ENCODE measurements at places on chromosomes 7 and 10.

DNA sequence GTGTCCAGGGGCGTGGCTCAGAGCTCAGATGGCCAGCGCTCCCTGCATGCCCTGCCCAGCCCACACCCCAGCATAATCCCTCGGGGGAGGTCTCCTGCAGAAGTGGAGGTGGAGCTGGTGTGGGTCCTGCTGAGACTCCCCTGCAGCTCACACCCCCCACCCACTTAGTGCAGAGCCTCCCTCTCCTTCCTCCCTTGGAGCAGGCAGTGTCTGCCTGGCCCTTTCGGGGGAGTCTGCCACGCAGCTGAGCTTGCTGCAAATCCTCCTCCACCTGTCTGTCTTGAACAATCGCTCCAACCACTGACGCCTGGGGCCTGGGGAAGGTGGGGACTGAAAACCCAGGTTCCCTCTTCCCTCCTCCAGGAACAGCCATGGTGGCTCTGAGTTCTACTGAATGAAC lies 219.7 kb upstream of the PPP2R2D start:
- no peak for DNase-seq

DNA sequence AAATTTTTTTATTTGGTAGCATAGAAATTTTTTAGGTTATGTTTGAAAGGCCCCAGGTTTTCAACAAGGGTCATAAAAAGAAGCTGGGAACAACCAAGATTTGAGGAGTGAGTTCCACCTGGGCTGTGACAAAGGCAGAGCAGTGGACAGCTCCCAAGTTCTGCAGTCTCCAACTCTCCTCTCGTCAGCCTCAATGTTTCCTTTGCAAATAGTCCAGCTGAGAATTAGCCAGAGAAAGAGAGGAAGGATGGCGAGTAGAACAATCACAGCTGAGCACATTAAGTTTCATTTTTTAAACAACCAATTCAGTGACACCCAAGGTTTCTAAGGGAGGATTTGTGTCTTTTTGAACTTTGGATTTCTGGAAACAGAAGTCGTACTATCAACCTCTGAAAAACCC lies 143.2 kb downstream of the NRCAM start:
- no peak for DNase-seq

DNA sequence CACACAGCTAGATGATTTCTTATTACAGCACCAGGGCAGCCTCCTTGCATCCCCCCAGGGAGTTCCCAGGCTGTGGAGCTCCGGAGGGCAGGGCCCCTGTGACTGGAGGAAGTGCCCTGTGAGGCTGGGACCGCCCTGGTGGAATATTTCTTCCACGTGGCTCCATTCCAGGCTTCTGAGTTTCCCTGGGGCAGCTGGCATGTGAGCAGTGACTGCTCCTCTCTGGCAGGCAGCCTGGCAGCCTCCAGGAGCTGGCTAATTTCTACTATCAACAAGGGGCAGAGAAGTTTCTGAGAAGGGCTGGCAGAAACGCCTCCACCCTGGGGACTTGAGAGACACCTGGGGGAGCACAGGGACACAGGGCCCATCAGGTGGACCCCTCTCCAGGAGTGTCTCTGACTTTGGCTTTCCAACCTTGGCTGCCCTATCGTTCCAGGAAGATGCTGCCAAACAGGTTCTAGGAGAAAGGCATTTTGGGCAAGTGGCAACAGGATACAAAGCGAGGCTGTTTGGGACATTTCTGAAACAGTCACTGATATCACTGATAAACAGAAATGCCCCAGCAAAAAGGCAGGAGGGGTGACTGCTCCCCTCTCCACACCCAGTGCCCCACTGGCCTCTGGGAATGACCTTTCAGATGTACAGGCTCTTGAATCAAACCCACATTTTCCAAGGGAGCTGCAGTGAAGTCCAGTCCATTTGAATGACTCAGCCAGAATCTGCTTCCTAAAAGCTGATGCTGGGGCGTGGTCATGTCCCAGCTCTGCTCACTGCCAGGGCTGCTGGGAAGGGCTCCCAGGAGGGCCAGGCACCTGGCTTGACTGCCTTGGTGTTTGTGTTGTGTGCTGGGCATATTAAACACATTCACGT lies 16.1 kb downstream of the MYOF start:
- DNase-seq = no peak

DNA sequence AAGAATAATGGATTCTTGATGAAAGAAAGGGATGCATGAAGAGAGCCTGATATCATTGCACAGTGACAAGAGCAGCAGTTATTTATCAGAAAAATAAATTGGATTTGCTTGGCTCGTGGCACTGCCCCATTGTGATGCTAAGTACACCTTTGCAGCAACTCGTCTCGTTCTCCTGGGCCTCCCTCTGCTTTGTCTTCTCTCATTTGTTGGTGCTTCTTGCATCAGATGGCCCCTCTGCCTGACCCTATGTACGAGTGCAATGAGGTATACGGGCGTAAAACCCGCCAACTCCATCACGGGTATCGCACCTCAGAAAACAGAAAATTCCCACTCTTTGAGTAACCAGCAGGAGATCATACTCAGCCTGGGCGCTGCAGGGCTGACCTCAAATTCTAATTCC lies 107.2 kb upstream of the C10orf90 start:
- no peak for DNase-seq

DNA sequence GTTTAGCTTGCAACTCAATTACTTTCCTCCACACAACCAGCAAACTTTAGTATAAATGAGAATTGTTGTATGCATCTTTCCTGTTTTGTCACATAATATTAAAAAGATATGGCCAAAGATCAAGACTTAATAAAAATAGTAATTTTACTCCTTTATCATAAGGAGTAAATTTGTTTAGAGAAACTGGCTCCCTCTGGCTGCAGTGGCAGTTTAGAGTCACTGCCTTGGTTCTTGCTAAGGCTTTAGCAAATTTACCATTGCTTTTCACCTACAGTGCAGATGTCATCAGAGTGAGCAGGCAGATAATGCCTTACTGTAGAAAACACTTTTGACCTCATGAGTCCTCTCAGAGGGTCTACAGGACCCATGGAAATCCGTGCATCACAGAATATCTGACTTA lies 2.6 kb downstream of the PRPF18 start:
- no peak for DNase-seq

GRCh38 chr7:140674899-140675701 lies 2.4 kb downstream of the ADCK2 start:
- no peak for DNase-seq

DNA sequence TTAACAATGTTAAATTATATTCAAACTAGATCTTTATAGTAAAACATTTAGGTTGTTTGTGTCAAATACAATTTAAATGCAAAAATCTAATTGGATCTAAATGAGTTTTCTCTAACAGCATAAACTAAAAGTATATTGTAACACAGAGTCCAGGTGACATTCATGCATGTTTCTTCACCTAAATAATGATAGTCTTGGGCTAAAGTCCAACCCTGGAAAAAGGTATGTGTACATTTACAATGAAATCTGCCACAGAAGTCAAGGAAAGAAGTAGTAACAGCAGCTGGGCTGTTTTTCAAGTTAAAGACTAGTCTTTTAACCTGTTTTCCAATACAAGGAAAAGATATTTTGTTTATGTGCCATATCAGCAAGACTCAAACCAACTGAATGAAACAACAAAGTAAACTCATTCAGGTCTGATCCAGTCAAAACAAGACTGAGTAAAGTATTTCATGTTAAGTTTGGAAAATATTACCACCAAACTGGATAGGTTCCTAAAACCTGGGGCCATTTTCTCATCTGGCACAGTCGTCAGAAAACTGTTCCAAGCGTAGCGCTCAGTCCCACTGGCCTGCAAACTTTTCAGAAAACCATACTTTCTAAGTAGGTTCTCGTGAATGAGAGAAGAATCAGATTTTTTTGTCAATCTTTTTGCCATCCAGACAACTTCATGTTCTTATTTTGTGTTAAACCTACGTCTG lies 349.2 kb downstream of the HGF start:
- DNase-seq = no peak

GRCh38 chr10:93146336-93146735 lies 72.6 kb downstream of the CYP26A1 start:
- DNase-seq = no peak

DNA sequence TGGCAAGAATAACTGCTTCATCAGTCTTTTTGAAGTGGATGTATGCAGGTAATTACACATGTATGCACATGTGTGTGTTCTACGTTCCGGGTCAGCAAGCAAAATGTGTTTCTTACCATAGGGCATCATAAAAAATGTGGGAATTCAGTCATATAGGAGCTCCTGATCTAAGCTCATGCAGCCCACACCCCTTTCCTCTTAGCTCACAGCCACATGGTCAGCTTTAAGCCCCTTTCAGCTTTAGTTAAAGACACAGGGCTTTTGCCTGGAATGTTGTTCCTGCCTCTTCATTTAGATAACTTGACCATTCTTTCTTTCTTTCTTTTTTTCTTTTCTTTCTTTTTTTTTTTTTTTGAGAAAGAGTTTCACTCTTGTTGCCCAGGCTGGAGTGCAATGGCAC lies 258.1 kb downstream of the RPS24 start:
- no peak for DNase-seq

- no peak for DNase-seq
Measured at GRCh38 chr10:43904844-43905243, 256.2 kb upstream of the ZNF32 start.

DNA sequence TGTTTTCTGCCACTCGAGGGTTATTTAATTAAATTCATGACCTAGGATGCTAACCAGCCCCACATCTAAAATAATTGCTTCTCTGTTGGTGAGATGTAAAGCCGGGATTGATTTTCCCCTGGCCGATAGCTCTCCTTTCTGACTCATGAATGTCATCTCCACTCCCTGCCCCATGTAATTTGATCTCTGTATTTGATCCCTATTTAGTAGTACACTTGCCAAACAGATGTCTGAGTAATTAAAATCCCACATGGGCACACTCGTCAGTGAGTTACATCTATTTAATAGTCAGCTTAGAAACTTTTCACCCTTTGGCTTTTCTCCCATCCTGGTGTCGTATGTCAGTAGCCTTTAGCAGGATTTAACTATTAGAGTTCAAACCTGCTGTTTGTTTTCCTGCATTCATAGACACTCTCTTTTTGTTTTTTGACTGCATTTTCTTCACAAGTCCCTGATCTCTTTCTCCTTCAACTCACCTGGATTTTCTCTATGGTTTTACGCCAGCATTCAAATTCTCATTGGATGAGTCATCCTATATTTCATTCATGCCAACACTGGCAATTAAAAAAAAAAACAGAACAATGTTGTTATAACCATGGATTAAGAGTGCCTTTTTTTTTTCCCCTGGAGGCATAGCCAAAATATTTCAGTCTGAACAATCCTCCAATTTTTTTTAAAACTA lies 82.7 kb downstream of the SPAG6 start:
- DNase-seq = no peak

- DNase-seq = no peak
Measured at GRCh38 chr7:129768614-129769399, 157.3 kb downstream of the NRF1 start.

All from glutamatergic neuron (in vitro differentiated cells).